Mesendoderm (in vitro differentiated cells): ENCODE measurements at places on chromosomes 3 and 15.

- no peak overlapping the region for H3K4me3 ChIP-seq
- H3K27ac ChIP-seq: no peak overlapping the region
- H3K36me3 ChIP-seq: no peaks in the 10 kb centered on the region
- peaks cover 7% of the 10 kb centered on the region for H3K4me1 ChIP-seq
- no peaks in the 10 kb centered on the region for H3K27me3 ChIP-seq
Observed at GRCh38 chr3:177687291-177687690, 490.0 kb upstream of the TBL1XR1 start.

DNA sequence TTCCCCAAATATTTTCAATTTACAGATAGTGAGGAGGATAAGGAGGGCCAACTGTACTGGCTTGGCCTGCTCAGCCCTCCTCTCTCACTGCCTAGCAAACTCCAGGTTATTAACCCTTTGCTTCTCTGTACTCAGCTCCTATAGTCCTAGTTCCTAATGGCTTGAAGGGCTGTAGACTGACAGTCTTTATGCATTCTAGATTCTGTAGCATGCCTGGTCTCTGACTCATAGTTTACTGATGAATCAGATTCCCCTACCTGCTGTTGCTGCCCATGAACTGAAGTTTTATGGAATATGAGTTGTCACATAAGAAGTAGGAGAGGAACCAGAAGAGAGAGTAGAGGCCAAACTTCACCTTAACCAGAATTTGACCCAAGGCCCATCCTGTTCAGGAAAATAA, 27.1 kb upstream of the MAP3K13 start:
- H3K27ac ChIP-seq: no peak overlapping the region
- H3K4me1 ChIP-seq: no peaks in the 10 kb centered on the region

GRCh38 chr3:160455846-160456245, 6.3 kb upstream of the TRIM59 start:
- H3K27me3 ChIP-seq: no peaks in the 10 kb centered on the region
- peak; percentile 65 for DNase-seq
- H3K4me3 ChIP-seq: no peak overlapping the region
- no peaks in the 10 kb centered on the region for H3K36me3 ChIP-seq
- peaks cover 2% of the 10 kb centered on the region for H3K4me1 ChIP-seq

DNA sequence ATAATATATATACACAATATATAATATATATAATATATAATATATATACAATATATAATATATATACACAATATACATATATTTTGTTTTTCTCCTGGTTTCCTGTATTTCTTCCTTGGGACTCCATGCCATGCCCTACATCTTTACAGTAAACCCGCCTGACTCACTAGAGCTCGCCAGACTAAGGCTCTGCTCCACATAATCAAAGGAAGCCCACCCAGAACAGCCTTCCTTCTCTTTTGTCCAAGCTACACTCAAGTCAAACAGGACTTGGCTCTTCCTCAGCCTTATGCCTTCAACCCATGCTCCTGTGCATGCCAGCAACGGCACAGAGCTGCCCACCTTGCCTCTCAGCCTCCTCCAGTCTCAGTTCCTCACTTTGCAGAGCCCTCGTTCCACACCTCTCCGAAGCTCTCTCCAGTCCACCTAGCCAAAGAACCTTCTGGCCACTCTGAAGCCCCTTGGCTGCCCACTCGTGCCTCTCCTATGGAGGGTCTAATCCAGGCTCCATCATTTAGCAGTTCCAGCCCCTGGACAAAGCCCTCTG, 109.1 kb downstream of the RFTN1 start:
- no peak for DNase-seq
- H3K4me1 ChIP-seq: no peaks in the 10 kb centered on the region
- no peak overlapping the region for H3K27ac ChIP-seq

GRCh38 chr15:77060546-77060945, 10.4 kb downstream of the TSPAN3 start:
- no peak overlapping the region for H3K27ac ChIP-seq
- H3K4me3 ChIP-seq: no peak overlapping the region
- H3K36me3 ChIP-seq: no peaks in the 10 kb centered on the region
- DNase-seq: no peak
- no peaks in the 10 kb centered on the region for H3K27me3 ChIP-seq

- H3K4me3 ChIP-seq: no peak overlapping the region
- H3K27me3 ChIP-seq: no peaks in the 10 kb centered on the region
- DNase-seq: no peak
- no peaks in the 10 kb centered on the region for H3K36me3 ChIP-seq
- no peak overlapping the region for H3K27ac ChIP-seq
- H3K4me1 ChIP-seq: no peaks in the 10 kb centered on the region
Observed at GRCh38 chr15:99496302-99496629, 69.5 kb upstream of the MEF2A start.

- no peak overlapping the region for H3K4me3 ChIP-seq
- no peaks in the 10 kb centered on the region for H3K36me3 ChIP-seq
- no peaks in the 10 kb centered on the region for H3K27me3 ChIP-seq
- H3K4me1 ChIP-seq: no peaks in the 10 kb centered on the region
- DNase-seq: no peak
Observed at GRCh38 chr3:128301186-128302023, 148.1 kb downstream of the EEFSEC start.

DNA sequence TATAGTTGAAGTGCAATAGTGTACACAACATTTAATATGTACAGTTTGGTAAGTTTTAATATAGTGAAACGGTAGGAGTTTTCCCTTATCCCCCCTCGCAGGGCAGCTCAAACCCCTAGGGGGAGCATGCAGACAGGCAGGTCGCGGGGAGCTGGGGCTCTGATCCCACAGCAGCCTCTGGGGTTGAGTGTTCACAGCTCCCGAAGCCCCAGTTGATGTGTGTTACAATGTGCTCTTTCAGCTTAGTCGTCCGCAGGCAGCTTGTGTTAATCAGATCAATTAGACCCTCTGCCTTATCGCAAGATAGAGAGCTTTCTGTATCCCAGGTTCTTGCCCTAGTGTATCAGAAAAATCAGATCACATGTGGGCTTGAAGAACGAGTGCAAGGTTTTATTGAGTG, 143.1 kb upstream of the CHRNA7 start:
- H3K27me3 ChIP-seq: no peaks in the 10 kb centered on the region
- no peak overlapping the region for H3K4me3 ChIP-seq
- no peaks in the 10 kb centered on the region for H3K4me1 ChIP-seq

DNA sequence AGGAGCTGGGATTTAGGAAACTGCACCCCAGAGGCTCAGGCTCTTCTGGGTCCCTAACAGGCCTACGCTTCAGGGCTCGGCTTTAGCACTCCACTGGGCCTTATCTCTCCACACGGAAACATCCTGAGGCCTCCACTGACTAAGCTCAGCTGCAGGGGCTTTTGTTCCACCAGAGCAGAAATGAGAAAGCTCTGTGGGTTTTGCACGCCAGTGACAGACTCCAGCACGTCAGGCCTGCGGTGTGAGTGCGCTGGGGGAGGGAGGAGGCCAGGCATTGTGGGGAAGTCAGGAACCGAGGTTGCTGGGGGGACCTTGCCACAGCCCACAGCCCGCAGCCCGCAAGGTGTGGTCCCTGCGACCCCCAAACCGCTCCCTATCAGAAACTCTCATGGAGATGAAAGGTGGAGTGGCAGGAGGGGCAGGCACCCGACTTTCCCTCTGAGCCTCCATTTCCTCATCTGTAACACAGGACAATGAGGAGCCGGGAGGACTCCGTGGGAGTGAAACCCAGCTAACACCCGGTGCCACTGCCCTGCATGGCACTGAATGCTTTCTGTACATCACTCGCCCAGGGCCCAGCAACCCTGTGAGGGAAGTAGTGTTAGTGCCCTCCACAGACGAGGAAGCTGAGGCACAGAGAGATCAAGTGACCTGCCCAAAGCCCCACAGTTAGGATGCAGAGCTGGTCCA, 106.5 kb downstream of the TPRA1 start:
- H3K4me3 ChIP-seq: no peak overlapping the region
- no peak overlapping the region for H3K27ac ChIP-seq
- no peak for DNase-seq
- H3K4me1 ChIP-seq: no peaks in the 10 kb centered on the region
- H3K27me3 ChIP-seq: no peaks in the 10 kb centered on the region

DNA sequence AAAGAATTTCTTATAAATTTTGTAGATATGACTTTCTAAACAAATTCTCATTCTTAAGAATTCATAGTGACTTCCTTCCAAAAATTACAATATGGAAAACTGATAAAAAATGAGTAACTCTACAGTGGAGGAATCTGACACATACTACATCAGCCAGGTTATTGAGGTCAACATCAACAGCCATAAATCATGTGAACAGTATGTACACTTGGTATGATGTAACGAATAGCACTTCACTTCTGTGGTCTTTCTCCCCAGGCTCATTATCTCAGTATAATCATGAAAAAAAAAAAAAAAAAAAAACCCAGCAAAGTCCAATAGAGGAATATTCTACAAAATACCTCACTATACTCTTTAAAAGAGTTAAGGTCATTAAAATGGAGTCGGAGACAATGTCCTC, 111.2 kb upstream of the SUCLG2 start:
- no peaks in the 10 kb centered on the region for H3K36me3 ChIP-seq
- H3K27me3 ChIP-seq: no peaks in the 10 kb centered on the region
- no peak overlapping the region for H3K4me3 ChIP-seq
- no peaks in the 10 kb centered on the region for H3K4me1 ChIP-seq
- DNase-seq: no peak
- no peak overlapping the region for H3K27ac ChIP-seq

- H3K27ac ChIP-seq: no peak overlapping the region
- H3K4me3 ChIP-seq: no peak overlapping the region
- H3K36me3 ChIP-seq: no peaks in the 10 kb centered on the region
- H3K4me1 ChIP-seq: no peaks in the 10 kb centered on the region
- DNase-seq: no peak
Observed at GRCh38 chr3:66153481-66154443, 67.0 kb upstream of the SLC25A26 start.

DNA sequence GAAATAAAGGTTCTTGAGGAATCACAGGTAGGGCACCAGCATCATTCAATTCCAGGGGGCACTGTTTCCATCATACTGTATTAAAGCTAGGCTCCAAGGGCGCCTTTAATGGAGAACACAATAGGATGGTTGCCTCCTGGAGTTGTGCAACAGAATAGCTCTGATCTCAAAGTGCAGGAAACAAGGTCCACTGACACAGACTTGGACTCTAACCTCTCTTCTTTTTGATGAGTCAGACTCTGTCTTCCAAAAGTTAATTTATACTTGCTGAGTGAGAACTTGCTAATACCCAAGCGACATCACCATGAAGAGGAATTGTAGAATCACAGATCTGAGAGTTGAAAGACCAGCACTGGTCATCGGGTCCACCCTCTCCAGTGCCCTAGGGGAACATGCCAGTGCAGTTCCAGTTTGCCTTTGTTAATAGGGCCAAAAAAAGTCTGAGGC, 94.4 kb upstream of the PHLDB2 start:
- no peak overlapping the region for H3K27ac ChIP-seq
- no peak for DNase-seq
- H3K27me3 ChIP-seq: no peaks in the 10 kb centered on the region
- no peak overlapping the region for H3K4me3 ChIP-seq
- H3K36me3 ChIP-seq: no peaks in the 10 kb centered on the region
